ENCODE measurements at places on chromosomes 4 and X.

DNA sequence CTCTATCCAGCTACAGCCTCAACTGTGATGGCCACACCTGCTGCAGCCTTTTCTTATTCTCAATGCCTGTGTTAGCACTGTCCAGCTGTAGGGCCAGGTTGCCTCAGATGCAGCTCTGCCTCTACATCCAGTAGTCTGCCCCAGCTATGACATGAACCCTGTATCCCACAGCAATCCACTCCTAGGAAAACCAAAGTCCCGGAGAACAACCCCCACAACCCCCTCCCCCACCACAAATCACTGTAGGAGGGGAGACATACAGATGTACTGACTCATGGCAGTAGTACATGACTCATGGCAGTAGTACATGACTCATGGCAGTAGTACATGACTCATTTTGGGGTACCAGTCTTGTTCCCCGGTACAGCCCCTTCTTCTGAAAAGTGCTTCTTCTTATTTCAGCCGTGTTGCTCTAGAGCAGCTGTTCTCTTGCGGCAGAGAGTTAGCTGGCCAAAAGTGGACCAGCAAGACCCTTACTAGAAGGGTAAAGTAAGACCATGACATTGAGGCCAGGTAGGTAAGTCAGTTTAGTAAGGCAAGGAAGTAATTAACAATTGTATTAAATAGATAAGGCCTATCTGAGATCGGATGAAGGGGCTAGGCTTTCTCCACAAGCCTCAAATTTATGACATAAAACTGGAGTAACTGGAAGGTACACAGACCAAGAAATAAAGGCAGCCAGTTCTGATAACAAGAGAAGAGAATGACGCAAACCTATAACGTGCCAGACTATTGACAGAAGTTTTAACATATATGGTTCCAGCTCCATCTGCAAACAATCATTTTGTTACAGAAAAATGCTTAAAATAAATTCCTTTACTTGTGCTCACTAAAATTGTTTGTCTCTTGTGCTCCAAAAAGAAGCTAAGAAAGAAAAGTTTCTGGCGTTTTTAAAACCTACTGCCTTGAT lies 221.4 kb downstream of the TACR3 start:
- DNase-seq, result no peak

- no peak for DNase-seq
These were observed 129.6 kb upstream of the HCCS start for GRCh38 chrX:10981506-10981905.

DNA sequence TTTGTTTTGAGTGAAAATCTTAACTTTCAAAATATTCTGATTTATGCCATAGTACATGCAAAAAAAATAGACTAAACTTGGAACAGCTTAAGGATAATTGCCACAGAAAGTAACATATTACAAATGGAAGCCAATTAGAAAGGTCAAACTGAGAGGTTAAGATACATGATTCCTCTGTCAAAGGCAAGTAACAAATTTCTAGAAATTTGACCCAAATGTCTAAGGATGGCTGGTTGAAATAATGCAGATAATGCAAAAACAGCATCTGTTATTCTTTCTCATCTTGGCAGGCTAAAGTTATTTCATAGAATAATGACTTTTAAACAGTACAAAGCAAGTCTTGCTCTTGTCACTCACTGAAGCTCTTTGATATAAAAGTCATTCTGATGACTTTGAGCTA lies 10.5 kb downstream of the FGF5 start:
- DNase-seq, result no peak

GRCh38 chrX:73214426-73215094 lies at the start of gene NAP1L2:
Gene NAP1L2 (minus strand): TSS chrX:73214851. CDS start chrX:73214492, 359 bp downstream.
- DNase-seq, result peak; percentile 60

GRCh38 chr4:148735432-148736155 lies 293.4 kb upstream of the NR3C2 start:
- no peak for DNase-seq

GRCh38 chr4:52665592-52665991 lies 6.5 kb upstream of the USP46 start:
- DNase-seq, result no peak

GRCh38 chrX:12390301-12390700 lies 252.0 kb downstream of the FRMPD4 start:
- no peak for DNase-seq

DNA sequence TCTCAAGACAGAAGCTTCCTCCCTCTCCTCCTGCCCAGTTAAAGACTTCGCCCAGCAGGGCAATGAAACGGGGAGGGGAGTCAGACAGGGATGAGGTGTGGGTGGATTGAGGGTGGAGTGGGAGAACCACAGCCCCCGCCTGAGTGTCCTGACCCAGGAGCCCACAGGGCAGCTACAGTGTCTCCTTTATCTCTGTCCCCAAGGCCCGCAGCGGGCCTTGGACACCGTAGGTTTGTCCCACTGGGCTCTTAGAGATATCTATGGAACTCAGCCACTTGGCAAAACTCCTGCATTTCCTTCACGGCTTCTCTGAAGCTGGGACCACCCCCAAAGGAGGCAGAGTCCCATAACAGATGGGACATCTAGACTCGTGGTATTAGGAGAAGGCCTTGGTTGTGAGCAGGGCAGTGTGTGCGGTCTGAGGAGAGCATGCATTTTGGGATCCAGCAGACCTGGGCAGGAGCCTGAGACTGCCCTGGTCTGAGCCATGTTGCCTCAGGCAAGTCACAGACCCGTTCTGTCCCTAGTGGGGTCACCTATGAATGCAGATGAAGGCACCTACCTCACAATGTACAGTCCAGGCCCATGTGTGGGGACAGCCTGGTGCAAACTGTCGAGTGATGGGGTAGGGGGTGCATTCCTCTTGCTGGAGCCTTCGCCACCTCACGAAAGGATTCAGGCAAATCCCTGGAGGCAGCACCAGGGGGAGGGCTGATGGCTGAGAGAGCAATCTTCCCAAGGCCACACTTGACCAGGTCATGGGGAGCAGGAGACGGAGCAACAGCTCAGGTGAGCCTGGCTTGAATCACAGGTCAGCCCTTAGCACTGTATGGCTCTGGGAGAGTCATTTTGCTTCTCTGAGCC lies 225.7 kb upstream of the PSAPL1 start:
- DNase-seq, result no peak

DNA sequence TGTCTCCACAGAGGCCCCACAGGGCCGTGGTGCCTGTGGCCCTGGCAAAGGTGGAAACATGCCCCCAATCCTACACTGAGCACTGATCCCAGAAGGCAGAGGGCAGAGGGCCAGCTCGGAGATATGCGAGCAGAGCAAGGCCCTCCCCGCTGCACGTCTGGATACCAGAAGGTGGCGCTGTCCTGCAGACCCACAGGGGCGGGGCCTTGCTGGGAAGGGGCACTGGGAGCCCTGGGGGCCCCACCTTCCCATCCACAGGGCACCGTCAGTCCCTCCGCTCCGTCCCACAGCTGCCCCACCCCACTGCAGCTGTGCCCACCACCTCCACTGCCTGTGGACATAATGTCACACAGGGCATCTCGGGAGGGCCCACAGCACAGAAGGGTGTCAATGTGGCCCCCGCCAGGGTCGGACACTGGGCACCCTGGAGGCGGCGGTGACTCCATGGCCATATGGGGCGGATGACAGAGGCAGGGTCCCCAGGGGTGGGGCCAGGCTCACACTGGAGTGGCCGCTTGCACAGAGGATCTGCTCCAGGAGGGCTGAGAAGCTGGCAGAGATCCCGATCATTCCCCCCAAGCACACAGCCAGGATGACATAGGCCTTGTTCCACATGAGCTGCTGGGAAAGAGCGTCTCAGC lies 4.8 kb downstream of the SLC49A3 start:
- DNase-seq, result no peak

- no peak for DNase-seq
These were observed 128.9 kb downstream of the SH3KBP1 start for GRCh38 chrX:19758539-19758938.

DNA sequence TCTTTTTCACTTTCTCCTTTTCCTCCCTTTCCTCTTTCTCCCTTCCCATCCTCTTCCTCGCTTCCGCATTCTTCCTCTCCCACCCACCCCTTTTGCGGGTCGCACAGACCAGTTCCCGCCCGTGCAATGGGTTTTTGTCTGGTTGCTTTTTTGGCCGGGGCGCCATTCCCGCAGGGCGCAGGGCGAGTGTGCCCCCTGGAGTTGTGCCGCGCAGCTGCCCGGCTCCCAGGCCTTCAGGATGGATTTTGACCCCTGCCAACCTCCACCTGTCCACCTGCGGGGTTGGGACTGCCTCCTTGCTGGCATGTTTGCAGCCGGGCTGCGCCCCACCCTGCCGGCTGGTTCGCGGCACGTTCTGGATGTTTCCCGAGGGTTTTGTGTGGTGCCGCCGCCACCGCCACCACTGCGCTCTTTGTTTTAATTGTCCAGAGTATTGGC lies 578 bp upstream of the SEL1L3 start:
- no peak for DNase-seq

- no peak for DNase-seq
These were observed 9.5 kb upstream of the QRFPR start for GRCh38 chr4:121390335-121390734.

DNA sequence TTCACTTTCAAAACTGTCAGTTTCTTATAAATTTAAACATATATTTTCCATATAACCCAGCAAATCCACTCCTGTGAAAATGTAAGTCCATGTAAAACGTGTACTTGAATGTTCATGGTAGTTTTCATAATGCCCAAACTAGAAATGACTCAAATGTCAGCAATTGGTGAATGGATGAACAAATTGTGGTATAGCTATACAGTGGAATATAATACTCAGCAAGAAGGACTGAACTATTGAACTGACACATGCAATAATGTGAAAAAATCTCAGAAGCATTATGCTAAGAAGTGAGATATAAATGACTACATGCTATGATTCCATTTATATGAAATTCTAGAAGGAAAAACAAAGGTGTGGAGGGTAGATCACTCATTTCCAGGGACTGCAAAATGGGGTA lies 52.2 kb downstream of the USP53 start:
- no peak for DNase-seq

DNA sequence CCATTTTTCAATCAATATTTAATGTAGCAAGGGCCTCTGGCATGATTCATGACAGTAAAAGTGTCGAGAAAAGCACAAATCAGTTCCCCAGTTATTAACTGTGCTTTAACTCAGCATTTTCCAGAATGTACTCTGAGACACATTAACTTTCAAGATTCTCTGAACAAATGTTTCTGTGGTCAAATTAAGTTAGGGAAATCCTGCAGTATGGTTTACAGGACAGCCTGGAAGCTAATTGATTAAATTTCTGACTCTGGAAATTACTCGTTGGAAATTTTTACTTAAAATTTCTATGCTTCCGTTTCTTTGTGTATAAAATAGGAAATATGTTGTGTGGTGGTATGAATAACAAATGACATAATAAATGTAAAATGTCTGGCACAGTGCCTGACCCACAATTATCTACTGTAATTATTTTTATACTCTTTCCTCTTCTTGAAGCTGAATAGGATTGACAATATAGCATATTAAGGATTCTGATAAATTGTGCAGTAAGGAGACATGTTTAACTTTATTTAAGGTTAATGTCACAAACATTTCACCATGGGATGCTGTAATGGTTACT lies 33.7 kb downstream of the STK32B start:
- no peak for DNase-seq

DNA sequence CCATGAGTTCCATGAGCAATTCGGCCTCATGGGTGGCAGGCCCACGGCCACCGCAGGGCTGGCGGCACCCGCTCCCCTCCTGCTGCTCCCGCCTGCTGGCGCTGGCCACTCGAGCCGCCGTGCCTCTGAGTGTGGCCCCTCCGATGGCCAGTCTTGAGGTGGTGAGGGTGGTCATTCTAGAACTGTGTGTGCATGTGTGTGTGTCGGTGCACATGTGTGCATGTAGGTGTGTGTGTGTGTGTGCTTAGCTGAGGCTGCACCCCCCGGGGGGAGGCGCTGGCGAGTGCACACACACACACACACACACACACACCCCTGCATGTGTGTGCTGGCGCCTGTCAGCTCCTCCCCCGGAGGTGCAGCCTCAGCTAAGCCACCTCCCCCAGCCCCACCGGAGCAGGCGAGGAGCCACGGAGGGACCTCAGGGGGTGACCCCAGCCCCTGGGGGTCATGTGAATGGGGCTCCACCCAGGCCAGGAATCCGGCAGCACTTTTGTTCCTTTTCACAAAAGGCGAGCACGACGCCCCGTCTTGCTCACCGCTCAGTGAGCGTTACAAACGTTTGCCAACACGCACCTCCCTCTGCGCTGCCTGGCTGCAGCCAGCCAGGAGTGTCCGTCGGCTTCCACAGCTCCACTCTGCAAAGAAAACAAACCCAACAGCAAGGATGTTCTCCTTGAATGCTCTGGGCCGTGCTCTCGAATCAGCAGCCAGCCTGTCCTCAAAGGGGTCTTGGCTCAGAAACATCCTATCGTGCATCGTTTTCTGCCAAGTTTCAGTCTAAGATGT lies 29.9 kb downstream of the FGFRL1 start:
- no peak for DNase-seq

DNA sequence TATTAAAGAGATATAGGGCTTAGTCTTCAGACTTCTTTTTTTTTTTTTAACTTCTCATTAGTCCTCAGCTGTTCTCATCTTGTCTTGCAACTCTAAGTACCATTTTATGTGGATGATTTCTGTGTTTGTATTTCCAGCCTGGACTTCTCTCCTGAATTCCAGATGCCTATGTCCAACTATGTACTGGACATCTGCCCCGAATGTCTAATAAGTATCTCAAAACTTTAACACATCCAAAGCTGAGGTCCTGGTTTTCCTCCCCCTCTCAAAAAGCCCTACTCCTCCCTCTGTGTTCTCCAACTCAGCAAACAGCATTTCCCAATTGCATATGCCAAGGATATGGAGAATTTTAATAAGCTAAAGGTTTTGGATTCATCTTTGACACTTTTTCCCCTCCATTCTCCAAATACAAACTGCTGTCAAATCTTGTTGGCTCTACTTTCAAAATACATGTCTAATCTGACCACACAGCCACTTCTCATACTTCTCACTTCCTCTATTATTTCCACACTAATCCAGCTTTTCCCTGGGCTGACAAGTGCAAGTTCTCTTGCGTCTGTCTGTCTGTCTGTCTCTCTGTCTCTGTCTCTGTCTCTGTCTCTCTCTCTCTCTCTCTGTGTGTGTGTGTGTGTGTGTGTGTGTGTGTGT lies 79.8 kb downstream of the CLCN5 start:
- DNase-seq, result no peak

- no peak for DNase-seq
These were observed 126.9 kb downstream of the CPZ start for GRCh38 chr4:8719421-8719820.

- no peak for DNase-seq
These were observed 6.5 kb upstream of the JAKMIP1 start for GRCh38 chr4:6206771-6207290.
